ENCODE measurements at places on chromosomes 11 and 22.

DNA sequence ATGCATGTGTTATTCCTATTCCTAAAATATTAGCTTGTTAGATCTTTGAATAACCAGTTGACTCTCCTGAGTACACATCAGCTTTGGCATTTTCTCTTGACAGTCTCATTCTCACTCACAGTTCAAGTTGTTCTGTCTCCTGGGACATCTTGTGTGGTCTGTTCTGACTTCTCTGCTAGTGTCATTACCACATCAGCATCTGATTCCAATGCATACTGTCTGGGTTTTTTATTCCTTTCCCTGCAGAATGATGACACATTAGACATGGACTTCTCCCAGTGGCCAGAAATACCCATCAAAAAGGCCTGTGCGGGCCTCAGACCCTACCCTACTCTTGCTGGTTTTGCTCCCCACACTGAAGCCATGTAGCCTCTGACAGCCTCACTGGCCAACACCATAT lies 2.7 kb downstream of the ZNF74 start:
- no peak for DNase-seq

- DNase-seq = no peak
Observed at GRCh38 chr11:73590991-73591390, 6.9 kb downstream of the FAM168A start.

DNA sequence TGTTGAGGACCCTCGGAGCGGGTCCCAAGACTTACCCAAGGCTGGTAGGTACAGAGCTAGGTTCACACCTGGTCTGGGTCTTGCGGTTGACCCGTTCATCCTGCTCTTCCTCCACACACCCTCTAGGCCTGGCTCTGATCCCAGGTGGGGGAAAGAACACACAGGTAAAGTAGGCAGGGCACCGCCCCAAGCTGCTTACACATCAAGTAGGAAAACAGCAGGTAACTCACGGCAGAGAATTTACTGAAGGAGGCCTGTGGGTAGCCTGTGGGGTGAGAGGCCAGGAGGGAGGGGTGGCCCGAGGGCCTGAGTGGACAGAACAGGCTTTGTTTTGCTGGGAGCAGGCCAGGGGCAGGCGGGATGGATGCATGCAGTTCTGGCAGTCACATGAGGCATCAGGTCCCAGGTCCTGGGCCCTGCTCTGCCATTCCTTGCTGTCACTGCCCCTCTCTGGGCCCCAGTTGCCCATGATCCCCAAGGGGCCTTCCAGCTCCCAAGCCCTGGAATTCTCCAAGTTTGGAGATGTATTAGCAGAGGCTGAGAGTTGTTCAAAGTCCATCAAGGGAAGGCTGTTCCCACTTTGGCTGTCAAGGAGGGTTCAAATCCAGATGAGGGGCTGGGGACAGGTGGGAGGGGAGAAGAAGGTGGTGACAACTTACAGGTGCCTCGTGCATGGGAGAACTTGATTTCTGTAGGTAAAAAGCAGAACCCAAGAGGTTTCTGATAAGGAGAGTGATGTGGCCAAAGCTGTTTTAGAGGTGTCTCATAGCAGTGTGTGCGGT lies 5.7 kb downstream of the TSKU start:
- peak; percentile 77 for DNase-seq

- DNase-seq = no peak
Observed at GRCh38 chr11:114163830-114164401, 104.4 kb downstream of the ZBTB16 start.

DNA sequence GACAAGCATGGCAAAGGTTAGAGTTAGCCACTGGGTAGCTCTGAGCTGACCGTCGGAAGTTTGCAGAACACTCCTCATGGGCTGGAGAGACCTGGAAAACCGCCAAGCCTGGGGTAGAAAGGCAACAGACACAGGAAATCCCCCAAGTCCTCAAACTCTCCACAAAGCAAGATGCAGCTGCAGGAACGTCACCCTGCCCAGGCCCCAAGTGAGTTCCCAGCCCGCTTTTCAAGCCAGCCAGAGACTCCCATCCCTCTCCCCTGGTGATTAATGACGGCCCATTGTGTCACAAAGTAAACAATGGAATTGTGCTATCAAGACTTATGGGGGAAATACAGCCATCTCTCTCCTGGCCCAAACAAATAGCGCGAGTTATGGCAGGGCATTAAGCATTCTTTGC lies 633.0 kb downstream of the TBC1D22A start:
- no peak for DNase-seq

- no peak for DNase-seq
Observed at GRCh38 chr11:124897674-124898262, at the start of gene ROBO4. Gene ROBO4, minus strand, starts transcription at chr11:124897865. Its CDS starts 70 bp downstream, at chr11:124897795.

DNA sequence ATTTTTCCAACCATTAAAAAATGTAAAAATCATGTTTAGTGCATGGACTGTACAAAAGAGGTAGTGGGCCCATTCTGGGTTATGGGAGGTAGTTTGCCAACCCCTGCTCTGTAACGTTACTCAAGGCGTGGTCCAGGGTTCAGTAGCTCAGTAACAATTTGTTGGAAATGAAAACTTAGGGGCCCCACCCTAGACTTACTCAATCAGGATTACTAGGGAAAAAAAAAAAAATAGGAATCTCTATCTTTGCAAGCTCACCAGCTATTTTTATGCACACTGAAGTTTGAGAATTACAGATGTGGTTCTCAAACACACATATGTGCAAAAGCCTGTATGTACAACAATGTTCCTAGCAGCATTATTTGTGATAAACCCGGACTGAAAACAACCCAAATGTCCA lies 17.3 kb upstream of the LMO2 start:
- DNase-seq = no peak

- DNase-seq = peak; percentile 40
Observed at GRCh38 chr11:121112498-121113455, 11.7 kb downstream of the TECTA start.
